ENCODE measurements at places on chromosomes 12 and 14.

- no peak for DNase-seq
Measured at GRCh38 chr12:3432176-3432742, 58.7 kb upstream of the PRMT8 start.

- DNase-seq, result no peak
Measured at GRCh38 chr14:74557691-74558090, 54.3 kb downstream of the LTBP2 start.

DNA sequence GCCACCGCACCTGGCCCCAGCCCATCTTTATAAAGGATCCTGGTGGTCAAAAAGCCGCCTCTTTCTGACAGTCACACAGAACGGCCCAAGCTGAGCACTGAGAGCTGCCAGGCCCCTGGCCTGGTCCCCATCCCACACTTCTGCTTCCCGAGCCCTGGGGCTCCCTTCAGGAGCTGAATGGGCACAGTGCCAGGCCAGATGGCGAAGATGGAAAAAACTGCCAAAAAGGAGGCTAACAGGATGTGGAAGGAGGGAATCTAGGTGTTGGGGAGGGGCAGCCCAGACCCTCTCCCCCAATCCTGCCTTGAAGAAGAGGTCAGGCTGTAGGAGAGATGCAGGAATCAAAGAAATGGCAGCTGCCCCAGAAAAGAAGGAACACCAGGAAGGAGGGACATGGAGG, 5.0 kb downstream of the LPAR5 start:
- peak; percentile 35 for DNase-seq

DNA sequence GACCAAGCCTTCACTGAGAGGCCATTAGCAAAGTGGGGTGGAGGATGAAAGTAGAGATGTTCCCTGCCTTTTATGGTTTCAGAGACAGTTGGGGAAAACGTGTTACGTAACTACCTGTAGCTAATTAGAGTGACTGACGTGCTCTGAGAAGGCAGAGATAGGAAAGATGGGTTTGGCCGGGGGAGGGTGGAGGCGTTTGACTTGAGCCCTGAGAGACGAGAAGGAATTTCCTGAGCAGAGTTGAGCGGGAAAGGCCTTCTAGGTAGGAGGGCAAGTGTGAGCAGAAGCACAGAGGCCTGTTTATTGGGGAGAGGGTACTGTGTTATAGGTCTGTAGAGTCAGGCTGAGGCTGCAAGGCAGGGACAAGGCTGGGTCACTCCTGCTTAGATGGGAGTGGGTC, 8.6 kb downstream of the TUNAR start:
- no peak for DNase-seq

GRCh38 chr12:130706885-130707570, 9.1 kb downstream of the RIMBP2 start:
- no peak for DNase-seq

GRCh38 chr12:116060764-116061163, 216.7 kb downstream of the MED13L start:
- no peak for DNase-seq

DNA sequence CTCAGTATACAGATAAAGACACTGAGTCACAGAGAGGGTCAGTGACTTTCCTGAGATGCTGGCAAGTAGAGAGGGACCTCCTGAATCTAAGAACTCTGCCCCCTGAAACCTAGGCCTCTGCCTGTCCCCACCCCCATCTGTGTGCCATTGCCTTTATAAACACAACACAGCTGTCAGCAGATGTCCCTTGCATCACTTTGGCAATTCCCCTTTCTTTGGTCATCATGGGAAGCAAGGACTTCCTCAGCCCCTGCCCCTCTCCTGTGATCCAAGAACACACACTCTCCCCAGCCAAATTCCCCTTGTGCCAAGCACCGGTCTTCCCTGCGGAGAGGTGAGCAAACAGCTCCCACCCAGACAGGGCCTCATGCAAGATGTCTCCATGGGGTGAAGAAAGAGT, 8.3 kb downstream of the TSPAN11 start:
- no peak for DNase-seq

DNA sequence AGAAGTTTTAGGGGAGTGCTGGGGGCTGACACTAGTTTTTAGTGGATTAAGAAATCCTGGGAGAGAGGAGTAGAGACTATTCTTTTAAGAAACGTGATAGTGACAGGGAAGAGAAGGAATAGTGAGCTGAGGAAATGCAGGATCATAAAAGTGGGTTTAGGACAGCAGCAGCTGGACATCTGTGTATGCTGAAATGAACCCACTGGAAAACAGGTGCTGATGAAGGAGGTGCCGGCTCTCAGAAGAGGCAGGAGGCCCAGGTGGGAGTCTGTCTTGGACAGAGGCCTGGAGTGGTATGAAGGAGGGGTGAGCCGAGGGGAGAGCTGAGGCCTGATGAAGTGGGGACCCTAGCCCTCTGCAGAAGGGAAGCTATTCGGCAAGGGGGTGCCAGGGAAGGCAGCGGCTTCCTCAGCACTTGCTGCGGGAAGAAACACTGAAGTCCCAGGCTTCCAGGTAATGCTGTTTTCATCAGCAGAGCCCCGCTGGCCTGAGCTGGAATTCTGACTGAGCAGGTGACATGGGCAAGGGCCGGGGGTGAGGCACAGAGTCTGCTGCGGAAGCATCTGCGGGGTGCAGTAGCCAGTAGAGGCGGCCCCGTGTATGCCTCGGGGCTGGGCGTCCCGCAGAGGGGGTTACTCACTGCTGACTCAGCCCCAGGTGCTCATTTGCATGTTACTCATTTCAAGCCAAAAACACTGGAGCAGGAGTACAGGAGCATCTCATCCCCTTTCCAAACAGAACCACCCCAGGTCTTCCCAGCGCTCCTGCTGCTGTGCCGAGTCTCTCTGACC, 89.7 kb downstream of the TMCC3 start:
- DNase-seq, result no peak

DNA sequence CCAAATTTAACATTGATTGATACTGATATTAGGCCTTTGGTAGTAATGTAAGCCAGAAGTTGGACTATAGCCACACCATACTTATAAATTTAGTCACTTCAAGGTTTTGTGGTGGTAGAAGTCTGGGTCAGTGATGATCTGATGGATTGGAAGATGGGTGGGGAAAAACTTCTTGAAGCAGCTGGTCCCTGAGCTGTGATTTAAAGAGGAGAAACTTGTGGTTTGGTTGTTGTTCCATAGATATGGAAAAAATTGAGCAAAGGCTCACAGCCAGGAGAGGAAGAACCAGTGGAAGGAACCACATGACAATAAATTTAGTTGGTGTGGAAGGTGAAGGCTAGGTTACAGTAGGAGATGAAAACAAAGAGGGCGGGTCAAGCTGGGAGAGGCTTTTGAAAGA, 26.1 kb downstream of the PTHLH start:
- DNase-seq, result no peak

GRCh38 chr14:37438444-37438843, 156.6 kb downstream of the FOXA1 start:
- DNase-seq, result no peak

- DNase-seq, result no peak
Measured at GRCh38 chr14:69664865-69665526, 53.6 kb downstream of the SUSD6 start.

DNA sequence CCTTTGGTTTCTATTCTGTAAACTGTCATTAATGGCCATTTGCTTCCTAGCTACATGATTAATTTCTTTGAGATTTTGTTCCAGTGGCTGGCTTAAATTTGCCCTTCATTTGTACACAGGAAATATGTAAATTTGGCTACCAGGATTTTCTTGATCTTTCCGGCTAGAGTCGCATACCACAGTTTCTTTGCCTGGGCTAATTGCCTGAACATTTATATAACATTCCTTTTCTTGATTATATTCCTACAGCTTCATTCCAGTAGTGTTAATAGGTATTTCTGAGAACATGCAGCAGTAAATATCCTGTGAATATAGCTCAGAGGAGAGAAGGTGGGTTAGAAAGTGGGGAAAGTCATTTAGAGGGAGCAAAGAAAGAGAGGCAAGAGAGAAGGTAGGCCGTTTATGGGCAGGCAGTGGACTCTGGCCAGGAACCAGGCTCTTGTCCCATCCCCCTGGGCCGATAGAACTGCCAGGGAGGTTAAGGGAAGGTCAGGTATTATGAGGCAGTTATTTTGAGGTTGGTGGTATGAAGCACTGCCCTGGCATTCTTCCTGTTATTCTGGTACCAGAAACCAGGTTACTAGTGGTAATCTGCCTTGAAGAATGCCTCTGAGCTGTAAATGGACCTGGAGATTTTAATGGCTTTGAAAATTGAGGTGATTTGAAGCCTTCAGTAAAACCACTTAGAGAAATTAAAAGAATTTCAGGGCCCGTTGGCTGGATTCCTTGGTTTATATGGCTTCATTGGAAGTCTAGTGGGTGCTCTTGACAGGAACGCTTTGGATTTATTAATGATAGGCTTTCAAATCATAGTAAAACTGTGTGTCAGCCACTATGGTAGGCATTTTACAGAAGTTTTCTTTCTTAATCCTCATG, 4.4 kb downstream of the RNF10 start:
- DNase-seq, result no peak

DNA sequence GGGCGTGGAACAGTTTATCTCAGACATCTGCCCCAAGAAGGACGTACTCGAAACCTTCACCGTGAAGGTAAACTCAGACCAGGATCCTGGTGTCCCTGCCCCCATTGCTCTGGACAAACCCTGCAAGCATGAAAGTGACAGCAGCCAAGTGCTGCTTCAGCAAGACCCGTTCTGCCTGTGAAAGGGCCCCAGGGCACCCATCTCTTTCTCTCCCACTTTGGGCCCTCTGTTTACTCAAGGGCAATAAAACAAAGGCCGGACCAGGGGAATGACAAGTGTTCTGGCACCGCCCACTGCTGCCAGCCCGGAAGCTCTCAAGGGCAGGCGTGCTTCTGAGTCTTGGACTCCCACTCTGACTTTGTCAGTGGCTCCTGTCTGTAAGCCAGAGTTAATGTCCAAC, 35.3 kb downstream of the CD9 start:
- DNase-seq, result no peak

- DNase-seq, result no peak
Measured at GRCh38 chr12:57157588-57158173, 10.3 kb upstream of the LRP1-AS start.

- DNase-seq, result no peak
Measured at GRCh38 chr12:56087220-56087619, 7.3 kb downstream of the ERBB3 start.
